ENCODE measurements at places on chromosomes 7 and 10.
A peak's percentile ranks its signal among the peaks of the same experiment; 100 is the strongest.

DNA sequence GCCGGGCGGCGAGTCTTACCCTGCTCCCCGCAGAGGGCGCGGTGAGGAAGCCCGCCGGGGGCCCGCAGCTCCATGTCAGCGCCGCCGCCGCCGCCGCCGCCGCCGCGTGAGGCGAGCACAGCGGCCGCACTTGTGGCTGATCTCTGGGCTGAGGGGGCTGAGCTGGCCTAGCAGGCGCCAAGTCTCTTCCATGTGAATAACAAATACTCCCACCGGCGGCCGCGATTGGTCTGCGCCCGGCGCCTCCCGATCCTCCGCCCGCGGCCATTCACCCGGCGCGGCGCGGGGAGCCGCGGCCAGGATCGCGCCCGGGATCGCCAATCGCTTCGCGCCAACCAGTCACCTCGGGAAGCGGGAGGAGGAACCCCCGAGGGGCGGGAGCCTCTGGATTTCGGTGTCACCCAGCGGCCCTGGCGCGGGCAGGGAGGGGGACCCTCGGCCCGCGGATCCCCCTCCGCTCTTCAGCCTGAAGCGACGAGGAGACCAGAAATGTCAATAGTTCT is at the start of gene GRM8:
Gene GRM8, minus strand, starts transcription at position 164 of the 503 bp plus-strand sequence.
- peak; percentile 56 for DNase-seq

GRCh38 chr7:156635529-156636385 is 4.8 kb upstream of the RNF32 start:
- DNase-seq, result no peak

DNA sequence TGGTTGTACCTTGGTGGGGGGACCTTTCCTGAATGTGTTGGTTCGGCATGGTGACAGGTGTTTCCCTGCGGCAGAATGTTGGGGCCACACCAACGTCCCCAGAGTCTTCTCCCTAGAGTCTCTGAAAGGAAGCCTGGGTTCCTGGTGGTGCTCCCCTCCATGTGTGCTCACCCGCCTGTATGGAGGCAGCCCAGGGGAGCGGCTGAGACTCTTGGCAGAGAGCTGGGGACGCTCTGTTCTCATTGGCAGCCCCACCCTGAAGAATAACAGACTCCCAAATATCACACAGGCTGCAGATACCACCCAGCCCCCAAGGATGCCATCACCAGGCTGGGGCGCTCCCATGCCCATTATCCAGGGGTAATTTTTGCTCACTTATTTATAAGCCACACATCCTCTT is 34.8 kb downstream of the CHST12 start:
- DNase-seq, result no peak

- DNase-seq, result no peak
Observed at GRCh38 chr7:82234457-82235049, 209.0 kb downstream of the CACNA2D1 start.

DNA sequence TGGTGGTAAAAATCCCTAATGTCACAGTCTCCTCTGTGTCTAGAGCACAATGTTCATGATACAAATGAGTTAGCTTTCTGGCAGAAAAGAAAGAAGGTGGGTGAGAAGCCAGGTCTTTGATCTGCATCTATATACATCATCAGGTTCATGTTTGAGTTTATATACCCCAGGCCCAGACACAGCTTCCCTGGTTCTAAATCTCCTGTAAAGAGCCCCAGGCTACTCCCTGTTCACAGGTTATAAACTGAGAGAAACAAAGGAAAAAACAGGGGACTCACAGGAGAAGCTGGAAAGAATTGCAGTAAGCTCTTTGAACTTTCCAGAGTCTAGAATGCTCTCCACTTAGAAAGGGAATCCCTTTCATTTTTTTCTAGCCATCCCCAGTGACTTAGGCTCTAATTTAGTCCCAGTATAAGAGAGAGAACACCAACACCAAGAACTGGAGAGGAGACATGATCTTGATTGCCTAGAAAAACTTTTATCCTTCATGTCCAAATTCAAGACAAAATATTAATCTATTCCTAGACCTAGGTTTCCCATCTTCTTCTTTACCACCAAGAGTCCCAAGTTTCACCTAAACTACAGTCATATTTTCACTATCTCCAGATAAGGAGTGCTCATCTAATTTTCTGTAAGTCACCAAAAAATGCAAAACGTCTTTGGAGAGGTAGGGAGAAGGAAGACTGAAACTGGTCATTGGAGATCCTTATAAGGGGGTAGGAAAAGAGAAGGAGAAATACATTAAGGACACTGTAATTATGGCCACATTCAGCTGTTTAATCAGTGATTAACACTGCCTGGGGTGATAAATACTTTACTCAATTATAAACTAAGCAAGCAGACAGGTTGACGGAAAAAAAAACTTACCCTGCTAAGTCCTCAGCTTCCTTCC is 469 bp downstream of the MSS51 start:
- DNase-seq, result no peak

DNA sequence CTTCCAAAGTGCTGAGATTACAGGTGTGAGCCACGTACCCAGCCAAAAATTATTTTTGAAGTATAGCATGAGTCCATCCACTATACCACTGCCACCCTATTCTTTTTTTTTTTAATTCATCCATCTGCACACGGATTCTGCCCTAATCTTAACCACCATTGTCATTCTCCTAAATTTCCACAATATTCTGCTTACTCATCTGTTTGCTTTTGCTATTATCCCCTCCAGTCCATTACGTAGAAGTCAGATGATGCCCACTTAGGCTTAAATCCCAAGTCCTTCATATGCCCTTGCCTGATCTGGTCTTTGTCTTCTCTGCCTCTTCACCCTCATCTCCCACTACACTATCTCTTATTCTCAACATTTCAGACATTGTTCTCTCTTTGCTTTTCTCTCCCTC is 86.7 kb downstream of the MMRN2 start:
- DNase-seq, result no peak

All from HuH-7 (cell line).